ENCODE measurements at places on chromosomes 4 and X.

DNA sequence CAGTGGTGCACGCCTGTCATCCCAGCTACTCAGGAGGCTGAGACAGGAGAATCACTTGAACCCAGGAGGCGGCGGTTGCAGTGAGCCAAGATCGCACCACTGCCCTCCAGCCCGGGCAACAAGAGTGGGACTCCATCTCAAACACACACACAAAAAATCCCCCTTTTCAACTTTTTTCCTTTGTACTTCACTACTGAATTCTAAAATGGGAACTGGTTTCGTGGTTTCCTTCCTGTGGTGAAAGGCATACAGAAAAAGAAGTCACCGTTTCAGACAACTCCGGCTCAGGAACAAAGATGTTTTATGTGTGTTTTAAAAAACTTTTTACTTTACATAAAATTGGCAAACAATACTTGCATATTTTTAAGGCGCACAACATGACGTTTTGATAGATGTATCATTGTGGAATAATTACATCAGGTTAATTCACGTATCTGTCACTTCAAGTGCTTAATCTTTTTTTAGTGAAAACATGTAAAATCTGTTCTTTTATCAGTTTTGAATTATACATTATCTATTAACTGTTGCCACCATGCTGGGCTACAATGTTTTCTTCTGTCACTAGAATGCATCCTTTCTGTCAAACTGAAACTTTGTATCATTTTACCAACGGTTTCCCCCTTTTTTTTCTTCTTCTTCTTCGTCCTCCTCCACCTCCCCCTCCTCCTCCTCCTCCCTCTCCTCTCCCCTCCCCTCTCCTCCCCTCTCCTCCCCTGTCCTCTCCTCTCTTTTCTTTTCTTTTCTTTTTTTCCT, 186.0 kb downstream of the CRLF2 start:
- no peak for DNase-seq

GRCh38 chrX:19832191-19832965, 55.0 kb downstream of the SH3KBP1 start:
- DNase-seq: no peak

DNA sequence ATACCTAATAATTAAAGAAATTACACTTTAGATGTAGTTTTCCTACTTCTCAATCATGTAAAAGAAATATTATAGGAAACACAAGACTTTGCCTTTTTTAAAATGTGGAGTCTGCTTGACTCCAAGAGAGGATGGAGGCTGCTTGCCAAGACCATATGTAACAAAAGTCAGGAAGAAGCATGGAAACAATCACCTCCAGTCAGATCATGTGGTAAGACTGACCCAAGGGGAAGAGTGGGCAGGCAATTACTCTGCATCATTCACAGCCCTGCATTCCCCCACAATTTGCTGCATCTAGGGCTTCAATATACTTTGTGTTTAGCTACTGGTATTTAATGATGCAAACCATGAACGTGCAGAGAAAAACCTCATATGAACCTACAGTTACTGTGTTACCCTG, 78.0 kb upstream of the RXFP1 start:
- no peak for DNase-seq

GRCh38 chr4:8844976-8845690, 26.5 kb downstream of the HMX1 start:
- DNase-seq: peak; percentile 33

GRCh38 chr4:89572224-89572858, 264.6 kb downstream of the SNCA start:
- no peak for DNase-seq

DNA sequence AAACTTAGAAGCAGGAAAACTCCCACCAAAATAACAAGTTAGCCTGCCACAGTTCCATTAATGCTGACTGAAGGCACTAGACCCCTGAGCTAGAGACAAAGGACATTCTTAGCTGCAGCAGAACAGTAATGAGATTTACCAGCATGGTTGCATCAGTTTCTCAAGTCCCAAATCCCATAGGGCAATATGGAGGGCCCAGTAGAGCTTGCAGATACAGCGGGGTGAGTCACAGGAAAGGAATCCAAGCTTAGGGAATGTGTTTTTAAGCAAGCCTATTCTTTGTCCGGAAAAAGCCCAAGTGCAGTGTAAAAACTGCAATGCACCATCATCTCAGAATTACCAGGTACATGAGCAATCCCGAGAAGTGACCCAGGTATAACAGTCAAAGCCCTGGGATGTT, 51.3 kb upstream of the EXOC1L start:
- no peak for DNase-seq

Measured in heart left ventricle (tissue), 16 donors.